ENCODE measurements at places on chromosomes 16 and 17.

GRCh38 chr17:77385750-77386501 is 245.2 kb downstream of the SEC14L1 start:
- DNase-seq = no peak

- DNase-seq = peak; percentile 15
These were observed 20.2 kb upstream of the OR3A1 start for GRCh38 chr17:3318336-3318735.

GRCh38 chr17:63631062-63631461 is 8.8 kb downstream of the MAP3K3 start:
- DNase-seq = no peak

DNA sequence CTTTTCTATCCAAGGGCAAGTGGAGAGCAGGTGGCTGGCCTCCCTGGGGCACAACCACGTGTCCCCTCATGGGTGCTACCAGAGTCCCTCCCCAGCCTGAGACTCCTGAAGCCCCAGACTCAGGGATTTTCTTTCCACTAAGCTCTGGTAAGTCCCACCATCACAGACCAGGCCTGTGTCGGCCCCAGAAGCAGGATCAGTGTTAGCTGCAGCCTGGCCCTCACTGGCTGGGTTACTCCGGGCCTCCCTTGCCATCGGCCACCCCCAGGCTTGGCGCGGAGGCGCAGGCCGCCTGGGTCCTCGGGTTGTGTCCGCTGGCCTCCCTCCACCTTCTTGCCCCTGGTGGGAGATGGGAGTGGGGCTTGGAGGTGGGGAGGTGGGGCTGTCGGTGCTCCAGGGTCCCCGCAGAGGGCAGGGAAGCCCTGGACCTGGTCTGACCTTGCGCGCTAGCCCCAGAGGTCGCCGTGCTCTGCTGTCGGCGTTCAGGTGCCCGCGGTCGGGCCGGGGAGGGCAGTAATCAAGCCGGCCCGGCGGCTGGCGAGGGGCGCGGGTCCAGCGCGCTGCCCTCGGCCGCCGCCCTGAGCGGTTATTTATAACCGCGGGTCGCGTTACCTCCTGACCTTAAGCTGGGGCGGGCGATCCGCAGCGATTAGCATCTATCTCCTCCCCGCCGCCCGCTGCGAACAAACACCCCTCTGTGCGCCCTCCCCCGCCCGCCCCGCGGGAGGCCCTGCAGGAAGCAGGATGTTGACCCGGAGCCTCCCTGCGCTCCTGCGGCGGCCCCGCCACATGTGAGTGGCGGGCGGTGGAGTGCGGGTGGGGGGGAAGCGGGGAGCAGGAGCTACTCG is 78.1 kb upstream of the TOB1 start:
- DNase-seq = peak; percentile 92

GRCh38 chr17:61574542-61575351 is 16.3 kb downstream of the NACA2 start:
- DNase-seq = peak; percentile 75

GRCh38 chr16:9012848-9013507 is 49.3 kb upstream of the USP7 start:
- DNase-seq = no peak

All from SW480 (cell line).